ENCODE measurements at places on chromosomes 3 and 15. TPM values are rescaled to one million over a fixed set of nuclear protein-coding genes. Genes with fewer than 3 reads are reported as not detected.

- DNase-seq = no peak
- H3K27me3 ChIP-seq = peaks cover 3% of the 10 kb centered on the region
- H3K4me1 ChIP-seq = peaks cover 23% of the 10 kb centered on the region
- H3K27ac ChIP-seq = no peak overlapping the region
- H3K36me3 ChIP-seq = no peaks in the 10 kb centered on the region
- no peak overlapping the region for H3K4me3 ChIP-seq
Observed at GRCh38 chr3:195558602-195559001, 15.5 kb upstream of the PPP1R2 start.

GRCh38 chr3:196263819-196264218 is 23.7 kb downstream of the PCYT1A start:
- H3K27me3 ChIP-seq = no peaks in the 10 kb centered on the region
- DNase-seq = no peak
- H3K4me3 ChIP-seq = no peak overlapping the region
- peaks cover 25% of the 10 kb centered on the region for H3K36me3 ChIP-seq
- H3K4me1 ChIP-seq = peaks cover 19% of the 10 kb centered on the region

GRCh38 chr3:136804813-136805212 is 14.1 kb upstream of the SLC35G2 start:
- no peak overlapping the region for H3K4me3 ChIP-seq
- H3K4me1 ChIP-seq = no peaks in the 10 kb centered on the region
- no peak for DNase-seq
- no peaks in the 10 kb centered on the region for H3K36me3 ChIP-seq
- no peak overlapping the region for H3K27ac ChIP-seq
- peaks cover 18% of the 10 kb centered on the region for H3K27me3 ChIP-seq

The RTP4 gene
- 4.0 TPM for total RNA-seq

- no peaks in the 10 kb centered on the region for H3K36me3 ChIP-seq
- no peak for DNase-seq
- H3K27me3 ChIP-seq = no peaks in the 10 kb centered on the region
- no peak overlapping the region for H3K4me3 ChIP-seq
Observed at GRCh38 chr3:58880182-58880581, 169.6 kb downstream of the CFAP20DC start.

- H3K27ac ChIP-seq = no peak overlapping the region
- no peaks in the 10 kb centered on the region for H3K4me1 ChIP-seq
- no peak for DNase-seq
- no peak overlapping the region for H3K4me3 ChIP-seq
Observed at GRCh38 chr3:99678023-99678422, 39.6 kb downstream of the COL8A1 start.

GRCh38 chr3:178205740-178206139 is 330.5 kb upstream of the KCNMB2 start:
- H3K36me3 ChIP-seq = no peaks in the 10 kb centered on the region
- no peaks in the 10 kb centered on the region for H3K4me1 ChIP-seq
- no peak for DNase-seq
- no peak overlapping the region for H3K4me3 ChIP-seq
- no peak overlapping the region for H3K27ac ChIP-seq
